ENCODE measurements at places on chromosomes 12 and 14. TPM values are rescaled to one million over a fixed set of nuclear protein-coding genes. Genes with fewer than 3 reads are reported as not detected.

SMIM41 gene
- total RNA-seq, result not detected

GRIP1 gene
- total RNA-seq, result 38.1 TPM

LMNTD1 gene
- total RNA-seq, result 0.25 TPM

CFAP251 gene
- 5.3 TPM for total RNA-seq

KRT4 gene
- total RNA-seq, result 0.36 TPM

CLEC9A gene
- 0.25 TPM for total RNA-seq

NOPCHAP1 gene
- 13.7 TPM for total RNA-seq

DYNLL1 gene
- 194 TPM for total RNA-seq

ADAM21 gene
- 0.99 TPM for total RNA-seq

CLEC4E gene
- 0.17 TPM for total RNA-seq

SHMT2 gene
- total RNA-seq, result 113 TPM

DLGAP5 gene
- 0.70 TPM for total RNA-seq

TSPAN11 gene
- total RNA-seq, result 6.7 TPM

KCNA5 gene
- 1.5 TPM for total RNA-seq

SOAT2 gene
- total RNA-seq, result not detected

SYNDIG1L gene
- 0.33 TPM for total RNA-seq

AVPR1A gene
- total RNA-seq, result not detected

LHX5 gene
- total RNA-seq, result 0.09 TPM

MGST1 gene
- total RNA-seq, result 15.6 TPM

SERPINA3 gene
- 1.3 TPM for total RNA-seq

Data from motor neuron (in vitro differentiated cells).